Anterior cingulate cortex (tissue), 58 donors: ENCODE measurements at places on chromosomes 12 and 14.
A peak's percentile ranks its signal among the peaks of the same experiment; 100 is the strongest.

DNA sequence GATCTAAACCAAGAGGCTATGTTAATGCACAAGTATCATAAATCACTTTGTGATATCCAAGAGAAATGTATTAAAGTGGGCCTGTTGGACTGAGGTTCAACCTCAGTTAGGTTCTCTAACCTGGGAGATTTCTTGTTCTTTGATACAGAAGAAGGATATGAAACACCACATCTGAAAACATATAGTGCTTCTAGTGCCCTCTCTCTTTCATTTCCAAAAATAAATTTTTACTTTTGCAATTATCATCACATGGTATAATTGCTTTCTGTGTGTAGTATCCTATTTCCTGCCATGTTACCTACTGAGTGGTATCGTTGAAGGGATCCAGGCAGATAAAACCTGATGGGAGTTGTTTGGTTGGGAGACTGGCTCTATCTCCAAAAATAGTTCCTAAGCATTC lies 264.9 kb downstream of the CCER1 start:
- no peak for DNase-seq

- DNase-seq = no peak
Measured at GRCh38 chr12:77104792-77105191, 39.4 kb upstream of the E2F7 start.

GRCh38 chr12:128644664-128645296 lies 179.0 kb downstream of the SLC15A4 start:
- DNase-seq = no peak

DNA sequence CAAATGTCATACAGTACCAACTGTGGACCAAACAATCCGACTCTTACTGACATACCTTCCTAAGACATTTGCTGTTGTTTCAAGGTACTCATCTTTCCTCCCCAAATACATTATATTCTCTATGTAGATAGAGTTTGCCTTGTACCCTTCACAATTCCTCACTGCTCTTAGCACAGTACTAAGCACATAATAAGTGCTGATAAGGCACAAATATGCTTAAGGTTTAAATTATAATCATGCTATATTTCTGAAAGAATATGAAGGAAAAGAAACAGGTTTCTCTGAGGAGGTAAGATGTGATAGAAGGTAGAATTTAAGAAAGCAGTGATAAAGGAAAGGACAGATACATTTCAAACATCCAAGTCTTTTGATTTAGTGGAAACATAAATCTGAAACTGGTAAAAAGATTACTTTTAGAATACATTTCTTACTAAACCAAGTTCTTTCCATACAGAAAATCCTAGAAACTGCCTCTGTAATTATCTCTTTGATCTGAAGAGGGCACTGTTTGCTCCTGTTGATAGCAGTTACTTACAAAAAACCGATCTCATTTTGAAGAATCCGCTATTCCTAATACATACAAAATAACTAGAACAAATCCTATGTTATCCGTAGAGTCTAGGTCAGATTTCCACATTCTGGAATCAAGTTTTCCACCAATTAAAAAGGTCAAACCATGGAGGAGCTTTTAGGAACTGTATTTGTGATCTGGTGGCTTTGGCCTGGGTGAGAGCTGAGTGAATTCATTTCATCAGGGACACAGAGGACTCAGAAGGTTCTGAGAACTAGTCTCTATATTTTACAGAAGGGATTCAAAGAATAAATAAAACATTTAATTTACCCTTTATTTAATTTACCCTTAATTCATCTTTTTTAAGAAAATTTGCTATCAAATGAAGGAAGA lies 311.9 kb downstream of the DAD1 start:
- no peak for DNase-seq

DNA sequence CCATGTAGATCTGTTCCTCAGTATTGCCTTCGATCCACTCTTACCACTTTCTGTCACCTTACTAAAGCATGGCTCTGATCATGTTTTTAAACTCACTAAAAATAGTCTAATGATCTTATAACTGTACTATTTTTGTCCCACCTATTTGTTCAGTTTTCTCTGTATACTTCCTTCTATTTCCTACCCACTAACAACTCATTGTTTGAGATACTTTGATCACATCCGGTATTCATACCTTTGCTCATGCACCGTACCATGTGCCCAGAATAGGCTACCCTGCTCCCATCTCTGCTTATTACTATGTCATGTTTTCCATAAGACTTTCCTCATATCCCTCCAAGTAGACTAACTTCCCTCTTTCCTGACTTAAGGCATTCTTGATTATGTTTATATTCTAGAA lies 128.6 kb downstream of the MED13L start:
- DNase-seq = no peak

DNA sequence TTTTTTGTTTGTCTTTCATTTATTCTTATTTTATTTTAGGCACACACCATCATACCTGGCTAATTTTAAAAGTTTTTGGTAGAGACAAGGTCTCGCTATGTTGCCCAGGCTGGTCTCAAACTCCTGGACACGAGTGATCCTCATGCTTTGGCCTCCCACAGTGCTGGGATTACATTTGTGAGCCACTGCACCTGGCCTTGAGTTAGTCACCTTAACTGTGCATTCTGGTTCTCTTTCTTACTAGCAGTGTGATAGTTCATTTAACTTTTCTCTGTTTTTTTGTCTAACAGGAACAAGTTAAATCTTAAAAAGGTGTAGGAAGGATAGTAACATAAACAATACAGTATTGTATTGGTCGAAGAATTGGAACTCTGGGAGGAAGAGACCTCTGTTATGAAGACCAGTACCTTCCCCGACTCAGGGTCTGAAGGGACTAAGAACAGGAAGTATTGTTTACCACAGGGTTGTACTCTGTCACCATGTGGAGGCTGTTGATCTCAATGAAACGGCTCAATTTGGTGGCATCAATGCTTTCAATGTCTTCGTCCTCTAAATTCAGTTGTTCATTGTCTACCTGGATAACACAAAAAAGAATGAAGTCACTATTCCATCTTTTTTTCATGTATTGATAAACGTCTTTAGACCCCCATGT lies 17.7 kb downstream of the ERP27 start:
- DNase-seq = no peak

- DNase-seq = no peak
Measured at GRCh38 chr14:83147006-83147405, 1613.4 kb upstream of the SEL1L start.

DNA sequence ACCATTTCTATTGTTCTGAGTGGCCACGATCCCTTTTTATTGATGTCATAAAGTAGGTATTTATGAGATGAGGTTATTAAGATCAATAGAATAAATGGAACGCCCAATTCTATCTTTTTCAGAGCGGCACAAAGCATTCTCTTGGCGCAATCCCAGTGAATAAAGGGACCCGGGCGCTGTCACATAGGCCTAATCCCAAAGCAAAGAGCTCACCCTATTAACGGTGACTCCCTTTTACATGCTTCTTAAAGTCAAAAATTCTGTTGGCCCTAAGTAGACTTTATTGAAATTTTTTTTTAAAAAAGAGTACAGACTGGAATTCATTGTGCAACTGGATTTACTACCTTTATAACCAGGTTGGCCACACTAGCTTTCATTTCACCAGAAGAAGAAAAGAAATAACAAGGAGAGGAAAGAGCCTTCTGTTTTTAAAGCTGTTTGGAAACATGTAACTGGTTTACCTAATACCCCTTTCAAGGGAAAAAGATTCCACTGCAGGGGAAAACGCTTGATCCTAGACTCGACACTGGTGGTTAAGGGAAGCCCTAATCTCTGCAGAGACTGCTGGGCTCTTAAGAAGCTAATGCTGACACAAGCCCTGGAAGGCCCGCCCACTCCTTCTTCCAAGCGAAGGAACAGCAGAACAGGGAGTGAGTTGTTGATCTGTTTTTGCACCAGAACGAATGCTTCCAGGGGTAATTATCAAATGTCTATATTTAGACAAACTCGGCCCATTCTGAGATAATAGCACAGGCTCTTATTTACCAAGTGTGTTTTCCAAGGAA lies 381.2 kb downstream of the BCL11B start:
- DNase-seq = no peak

DNA sequence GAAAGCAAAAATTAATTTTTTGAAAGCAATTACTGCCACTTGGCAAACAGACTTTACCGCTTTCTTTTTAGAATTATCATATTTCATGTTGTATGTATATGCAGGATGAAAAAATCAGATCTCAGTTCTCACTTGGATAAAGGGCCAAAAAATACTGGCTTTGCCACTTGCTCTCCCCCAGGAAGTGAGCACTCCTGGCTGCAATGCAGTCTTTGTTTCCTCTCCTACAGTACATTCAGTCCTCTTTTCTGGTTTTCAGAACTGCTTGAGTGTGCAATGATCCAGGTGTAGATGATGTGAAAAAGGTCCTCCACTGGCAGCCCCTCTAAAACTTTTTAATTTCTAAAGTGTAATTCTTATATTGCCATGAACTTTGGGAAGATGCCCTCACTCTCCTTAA lies 183.4 kb downstream of the SLC25A21 start:
- no peak for DNase-seq

DNA sequence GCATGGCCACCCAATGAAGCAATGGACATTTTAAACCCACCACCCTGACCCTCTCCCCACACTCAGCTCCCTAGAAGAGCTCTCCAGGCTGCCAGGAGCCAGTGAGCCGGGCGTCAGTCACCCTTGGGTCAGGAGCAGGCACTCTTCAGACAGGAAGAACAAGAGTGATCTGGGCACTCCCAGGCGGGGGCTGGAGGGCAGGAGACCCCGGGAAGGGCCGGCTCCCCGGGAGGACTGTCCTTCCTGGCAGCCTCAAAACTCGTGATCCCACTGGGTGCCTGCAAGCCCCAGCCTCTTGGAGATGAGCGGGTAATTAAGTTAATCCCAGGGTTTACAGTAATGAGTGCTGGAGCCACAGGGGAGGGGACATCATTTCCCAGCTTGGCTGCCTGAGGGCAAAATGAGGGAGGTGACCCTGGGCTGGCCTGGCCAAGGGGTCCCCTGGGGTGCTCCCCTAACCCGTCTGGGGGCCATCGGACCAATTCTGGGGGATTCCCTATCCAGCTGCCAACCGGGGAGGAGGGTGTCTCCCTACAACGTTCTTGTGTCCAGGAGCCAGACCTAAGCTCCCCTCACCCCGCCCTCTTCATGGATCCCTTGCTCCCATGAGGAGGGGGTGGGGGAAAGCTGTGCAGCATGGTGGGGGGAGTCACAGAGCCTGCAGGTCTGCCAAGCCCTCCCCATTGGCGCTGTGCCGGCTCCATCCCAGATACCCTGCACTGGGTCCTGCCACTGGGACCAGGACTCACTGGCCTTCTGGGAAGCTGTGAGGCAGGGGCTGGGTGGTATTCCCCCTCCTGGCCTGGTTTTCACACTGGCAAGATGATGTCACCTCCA lies 59.2 kb downstream of the CCNK start:
- no peak for DNase-seq

DNA sequence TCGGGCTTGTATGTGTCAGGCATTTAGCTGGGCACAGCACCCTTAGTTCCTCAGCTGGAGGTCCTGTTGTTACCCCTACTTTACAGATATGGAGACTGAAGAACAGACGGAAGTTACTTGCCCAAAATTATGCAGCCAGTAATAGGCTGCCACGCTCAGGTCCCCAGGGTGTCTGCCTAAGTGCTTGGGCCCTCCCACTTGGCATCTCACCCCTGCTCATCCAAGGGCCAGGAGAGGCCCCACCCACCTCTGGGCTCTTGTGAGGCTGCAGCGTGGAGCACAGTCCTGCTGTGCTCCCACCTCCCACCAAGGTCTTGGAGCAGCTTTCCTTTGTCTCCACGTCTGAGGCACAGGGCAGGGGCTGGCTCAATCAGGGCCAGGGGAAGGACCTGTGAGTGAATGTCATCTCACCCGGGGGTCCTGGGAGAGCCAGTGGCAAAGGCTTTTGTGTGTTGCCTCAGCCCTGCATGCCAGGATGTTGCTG lies 64.6 kb downstream of the BEGAIN start:
- no peak for DNase-seq

DNA sequence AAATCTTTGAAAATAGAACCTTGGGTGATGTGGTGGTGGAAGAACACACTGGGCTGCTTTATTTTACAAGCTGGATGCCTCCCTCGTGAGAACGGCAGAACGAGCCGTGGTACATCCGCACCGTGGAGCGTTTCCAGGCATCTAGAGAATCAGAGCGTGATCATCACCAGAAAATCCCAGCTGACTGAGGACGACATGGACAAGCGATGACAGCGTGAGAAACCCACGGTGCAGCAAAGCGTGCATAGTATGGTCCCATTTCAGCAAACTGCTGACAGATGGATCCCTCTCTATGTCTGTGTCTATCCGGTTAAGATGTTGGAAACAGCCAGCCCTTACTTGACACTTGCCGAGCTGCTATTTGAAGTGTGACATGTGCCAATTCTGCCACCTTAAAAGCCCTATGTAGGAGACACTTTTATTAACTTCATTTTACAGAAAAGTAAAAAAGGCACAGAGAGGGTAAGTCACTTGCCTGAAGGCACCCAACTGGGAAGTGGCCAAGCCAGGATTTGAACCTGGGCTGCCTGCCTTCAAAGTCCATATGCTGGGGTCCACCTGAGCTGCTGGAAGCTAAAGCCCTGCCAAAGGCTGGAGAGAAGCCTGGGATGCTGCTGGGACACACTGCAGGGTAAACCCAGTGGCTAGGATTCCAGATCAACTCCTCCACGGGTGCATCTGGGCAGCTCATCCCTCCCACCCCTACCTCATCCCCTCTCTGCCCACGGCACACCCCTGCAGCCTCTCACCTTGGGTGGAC lies 14.9 kb downstream of the SCARB1 start:
- peak; percentile 35 for DNase-seq

DNA sequence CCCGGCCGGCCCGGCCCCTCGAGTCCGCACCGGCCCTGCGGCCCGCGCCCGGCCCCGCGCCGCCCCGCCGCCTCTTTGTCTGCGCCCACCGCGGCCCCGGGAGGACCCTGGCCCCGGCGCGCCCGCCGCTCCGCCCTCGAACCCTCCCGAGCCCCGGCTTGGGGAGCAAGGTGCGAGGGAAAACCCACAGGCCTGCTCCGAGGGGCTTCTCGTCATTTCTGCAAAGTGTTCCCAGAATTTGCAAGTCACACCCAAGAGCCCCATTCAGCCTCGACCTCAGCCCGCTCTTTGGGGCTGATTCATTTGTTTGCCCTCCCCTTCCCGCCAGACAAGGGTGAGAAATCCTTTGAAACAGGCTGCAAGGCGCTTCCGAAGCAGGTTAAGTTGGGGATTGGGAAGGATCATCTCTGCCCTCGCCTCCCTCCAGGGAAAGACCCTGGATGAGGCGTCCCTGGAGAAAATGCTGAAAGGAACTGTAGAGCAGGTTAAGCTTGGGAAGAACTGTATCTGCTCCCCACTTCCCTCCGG lies 325 bp upstream of the CLIP1 start:
- DNase-seq = no peak

DNA sequence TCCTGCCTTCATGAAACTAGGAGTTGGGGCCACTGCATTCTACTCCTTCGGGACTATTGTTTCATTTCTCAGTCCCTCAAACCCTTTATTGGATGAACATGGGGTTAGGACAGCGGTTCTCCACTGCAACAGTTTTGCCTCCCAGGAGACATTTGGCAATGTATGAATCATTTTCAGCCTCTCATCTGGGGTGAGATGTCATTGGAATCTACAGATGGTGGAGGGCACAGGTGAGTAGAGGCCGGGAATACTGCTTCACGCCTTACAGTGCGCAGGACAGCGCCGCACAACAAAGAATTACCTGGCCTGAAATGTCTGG lies 649 bp upstream of the GNPNAT1 start:
- no peak for DNase-seq
